SJSA1 (cell line): ENCODE measurements at places on chromosomes 5 and 9.

- no peak for DNase-seq
Observed at GRCh38 chr5:137888466-137888862, 793 bp upstream of the PKD2L2 start.

DNA sequence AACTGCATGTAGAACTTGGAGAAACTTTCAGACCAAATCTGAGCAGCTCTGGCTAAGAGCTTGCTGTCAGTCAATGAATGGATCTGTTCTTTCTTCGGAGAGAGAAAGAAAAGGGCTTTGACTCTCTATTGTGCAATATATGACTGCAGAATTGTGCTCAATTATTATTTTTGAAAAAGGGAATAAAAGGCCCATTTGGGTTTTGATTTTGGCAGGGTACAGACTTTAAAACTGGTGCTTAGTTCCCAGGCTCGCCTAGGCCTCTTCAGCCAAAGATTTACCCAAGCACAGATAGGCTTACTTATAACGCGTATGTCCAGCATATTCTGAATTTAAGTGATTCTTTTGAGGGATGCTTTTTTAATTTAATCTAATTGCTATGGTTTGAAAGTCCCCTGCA is 59.3 kb downstream of the RETREG1 start:
- DNase-seq, result no peak

GRCh38 chr5:36279054-36279698 is 22.5 kb downstream of the RANBP3L start:
- no peak for DNase-seq

DNA sequence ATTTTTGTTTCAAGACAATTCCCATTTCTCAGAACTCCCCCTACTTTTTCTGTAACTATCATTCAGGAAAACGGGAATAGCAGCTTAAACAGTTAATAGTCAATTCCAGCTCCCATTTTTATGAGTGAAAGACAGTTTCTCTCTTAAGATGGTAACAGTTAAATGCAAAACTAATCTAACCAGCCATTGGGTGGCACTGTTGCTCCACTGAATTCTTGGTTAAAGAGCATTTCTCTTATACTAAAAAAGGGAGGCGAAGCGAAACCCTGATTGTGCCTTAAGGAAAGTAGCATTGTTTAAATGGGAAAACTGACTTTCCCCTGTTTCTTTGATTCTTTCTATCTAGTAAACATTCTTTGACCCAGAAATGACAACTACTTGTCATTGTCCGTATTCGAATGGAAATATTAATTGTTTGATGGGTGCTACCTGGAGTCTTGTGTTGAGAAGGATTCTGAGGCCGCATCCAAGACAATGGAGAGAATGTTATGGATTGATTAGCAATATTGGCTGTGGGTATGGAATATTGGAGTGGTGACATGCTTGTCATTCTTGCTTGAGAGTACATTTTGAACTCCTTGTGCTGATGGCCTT is 507.8 kb downstream of the MAT2B start:
- peak; percentile 63 for DNase-seq

DNA sequence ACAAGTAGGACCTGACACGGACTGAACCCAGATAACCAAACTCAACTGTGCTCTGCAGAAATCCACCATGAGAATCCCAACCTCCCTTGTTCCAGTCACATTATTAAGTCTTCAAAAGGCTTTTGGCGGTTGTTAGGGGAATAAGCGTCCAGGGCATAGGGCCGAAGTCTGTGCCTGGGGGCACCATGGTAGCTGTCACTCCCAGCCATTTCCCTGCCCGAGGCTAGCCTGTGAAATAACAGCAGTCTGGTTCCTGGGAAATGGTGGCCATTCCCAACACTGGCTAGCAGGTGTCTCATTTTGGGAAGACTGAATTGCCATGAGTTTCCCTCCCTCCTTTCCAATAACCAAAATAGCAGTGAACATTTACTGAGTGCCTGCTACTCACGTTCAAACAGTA is 122.2 kb downstream of the CRB2 start:
- DNase-seq, result no peak

DNA sequence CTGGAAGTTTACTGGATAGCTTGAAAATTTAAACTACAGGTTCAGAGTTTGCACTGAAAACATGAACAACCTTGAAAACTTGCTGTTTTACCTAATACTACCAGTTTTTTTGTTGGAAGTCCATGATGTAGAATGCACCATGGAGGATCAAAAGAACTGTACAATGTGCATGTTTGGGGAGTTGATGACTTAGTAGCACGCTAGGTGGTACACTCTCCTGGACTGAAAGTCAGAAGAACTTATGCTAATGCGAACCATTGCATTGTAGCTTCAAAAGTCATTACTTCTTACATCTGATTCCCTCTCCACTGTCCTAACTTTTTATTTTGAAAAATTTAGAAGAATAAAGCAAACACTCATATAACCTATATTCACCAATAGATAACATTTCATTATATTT is 211.0 kb downstream of the OSTF1 start:
- no peak for DNase-seq

DNA sequence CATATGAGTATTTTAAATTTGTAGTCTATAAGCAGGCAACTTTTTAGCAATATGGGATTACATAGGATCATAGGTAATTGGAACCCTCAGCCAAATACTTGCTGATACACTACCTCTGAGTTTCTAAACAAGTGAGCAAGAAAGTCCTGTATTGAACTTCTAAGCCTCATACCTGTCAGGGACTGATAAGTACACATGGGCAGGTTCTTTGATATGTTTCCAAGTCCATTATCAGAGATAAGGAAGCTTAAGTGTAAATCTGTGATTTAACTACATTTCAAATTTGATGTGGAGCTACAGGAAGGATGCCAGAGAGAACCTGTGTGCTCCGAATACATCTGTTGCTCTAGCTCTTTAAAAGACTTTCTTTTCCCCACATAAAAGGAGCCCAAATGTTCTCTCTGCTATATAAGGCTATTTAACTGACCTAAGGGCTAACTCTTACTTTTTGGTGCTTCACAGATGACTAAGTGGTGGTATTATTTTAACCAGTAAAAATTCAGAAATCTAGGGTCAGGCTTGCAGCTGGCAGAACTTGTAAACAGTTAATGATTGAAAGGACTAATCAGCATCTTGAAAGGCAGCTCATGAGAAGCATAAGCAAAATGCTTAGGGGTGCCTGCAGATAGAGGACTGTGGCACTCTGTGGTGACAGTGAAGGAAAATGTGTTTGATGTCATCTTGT is 228.6 kb downstream of the NR3C1 start:
- no peak for DNase-seq

GRCh38 chr5:55188656-55189540 is 15.9 kb upstream of the CDC20B start:
- DNase-seq, result no peak

DNA sequence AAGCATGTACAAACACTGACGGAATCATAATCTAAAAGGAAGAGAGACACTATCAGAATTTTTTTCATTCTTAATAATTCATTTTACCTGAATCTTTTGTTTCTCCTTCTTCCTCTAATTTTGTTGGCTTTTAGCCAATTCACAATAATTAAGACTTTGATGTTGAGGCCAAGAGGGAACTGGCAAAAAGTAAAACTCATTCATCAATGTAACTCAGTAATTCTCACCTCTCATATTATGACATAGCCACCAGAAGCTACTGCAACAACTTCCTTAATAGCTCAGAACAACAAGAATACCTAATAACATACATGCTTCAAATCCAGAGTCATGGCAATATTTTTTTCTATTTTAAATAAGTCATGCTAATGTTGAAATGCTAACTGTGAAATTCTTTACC is 64.5 kb downstream of the MCTP1 start:
- DNase-seq, result no peak

- no peak for DNase-seq
Observed at GRCh38 chr9:134946663-134947062, 29.0 kb upstream of the FCN1 start.

DNA sequence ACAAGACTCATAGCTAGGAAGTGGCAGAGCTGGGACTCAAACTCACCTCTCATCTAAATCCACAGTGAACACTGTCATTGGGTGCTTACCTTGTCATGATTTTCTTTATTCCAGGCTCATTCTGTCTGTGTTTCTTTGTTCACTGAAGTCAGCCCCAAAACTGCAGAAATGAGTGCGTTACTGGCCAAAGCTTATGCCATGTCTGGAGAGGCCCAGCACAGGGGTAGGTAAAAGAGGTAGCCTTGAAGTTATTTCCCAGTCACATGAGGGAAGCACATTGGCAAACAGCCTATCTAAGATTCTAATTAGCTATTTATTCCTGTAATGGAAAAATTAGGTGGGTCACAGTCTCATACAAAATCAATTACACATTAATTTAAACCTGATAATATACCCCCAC is 29.8 kb downstream of the TTC23L start:
- DNase-seq, result no peak

GRCh38 chr5:61995486-61995885 is 310.5 kb upstream of the KIF2A start:
- no peak for DNase-seq

DNA sequence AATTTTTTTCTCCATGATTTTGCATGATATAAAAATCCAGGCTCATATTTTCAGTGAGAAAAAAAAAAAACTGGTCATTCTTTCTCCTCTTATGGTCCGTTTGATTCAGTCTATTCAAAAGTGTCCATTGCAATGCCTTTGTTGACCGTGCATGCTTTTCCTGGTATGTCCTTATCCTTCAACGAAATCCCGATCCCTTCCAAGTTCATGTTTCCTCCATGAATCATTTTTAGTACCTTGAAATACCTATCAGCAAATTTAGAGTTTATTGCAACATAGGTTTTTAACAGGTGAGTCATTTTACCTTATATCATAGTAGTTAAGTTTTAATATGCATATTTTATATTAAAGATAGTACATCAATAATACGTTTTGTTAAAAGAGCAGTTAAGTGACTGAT is 773.8 kb upstream of the CHD1 start:
- no peak for DNase-seq

DNA sequence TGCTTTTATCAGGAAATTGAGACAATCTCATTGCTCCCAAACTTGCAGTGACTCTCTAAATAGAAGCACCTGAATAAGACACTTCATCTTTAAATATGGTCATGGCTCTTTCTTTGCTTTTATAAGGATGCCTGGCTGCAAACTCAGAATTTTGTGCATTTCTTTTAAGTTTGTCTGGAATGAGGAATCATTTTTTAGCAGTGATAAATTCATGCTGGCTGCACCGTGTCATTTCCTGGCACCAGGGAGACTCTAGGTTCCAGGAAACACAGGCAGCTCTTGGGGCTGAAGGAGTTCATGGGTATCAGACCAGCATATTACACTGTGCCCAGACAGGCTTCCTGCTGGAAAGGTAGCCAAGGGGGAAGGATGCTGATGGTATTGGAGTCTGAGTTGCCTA is 109.9 kb downstream of the NUDT12 start:
- peak; percentile 57 for DNase-seq

GRCh38 chr5:66972004-66972403 is 224.6 kb downstream of the CD180 start:
- no peak for DNase-seq

GRCh38 chr5:4879693-4880303 is 260.3 kb upstream of the ADAMTS16 start:
- peak; percentile 83 for DNase-seq

DNA sequence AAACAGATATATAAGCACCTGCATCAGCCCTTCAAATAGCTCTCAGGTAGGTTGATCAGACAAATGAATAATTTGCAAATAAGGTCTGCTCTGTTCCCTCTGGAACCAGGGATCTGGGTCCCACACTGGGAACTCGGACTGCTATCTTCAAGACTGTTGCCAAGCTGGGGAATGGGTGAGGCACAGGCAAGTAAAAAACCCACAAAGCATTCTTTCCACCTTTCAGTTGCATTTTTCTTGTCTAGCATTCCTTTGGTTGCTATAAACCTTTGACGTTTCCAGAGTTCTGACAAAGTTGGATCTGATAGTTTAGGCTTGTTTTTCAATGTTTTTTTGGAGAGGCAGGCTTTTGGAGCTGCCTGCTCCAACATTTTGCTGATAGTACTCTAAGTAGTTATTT is 20.1 kb downstream of the FBXL17 start:
- no peak for DNase-seq

- DNase-seq, result no peak
Observed at GRCh38 chr9:116717150-116717549, 30.0 kb downstream of the TRIM32 start.

GRCh38 chr9:97413462-97413861 is 1.6 kb downstream of the TDRD7 start:
- DNase-seq, result no peak

- no peak for DNase-seq
Observed at GRCh38 chr5:68303038-68303738, 87.6 kb downstream of the PIK3R1 start.

GRCh38 chr5:12636209-12636608 is 732.0 kb upstream of the CTNND2 start:
- no peak for DNase-seq

DNA sequence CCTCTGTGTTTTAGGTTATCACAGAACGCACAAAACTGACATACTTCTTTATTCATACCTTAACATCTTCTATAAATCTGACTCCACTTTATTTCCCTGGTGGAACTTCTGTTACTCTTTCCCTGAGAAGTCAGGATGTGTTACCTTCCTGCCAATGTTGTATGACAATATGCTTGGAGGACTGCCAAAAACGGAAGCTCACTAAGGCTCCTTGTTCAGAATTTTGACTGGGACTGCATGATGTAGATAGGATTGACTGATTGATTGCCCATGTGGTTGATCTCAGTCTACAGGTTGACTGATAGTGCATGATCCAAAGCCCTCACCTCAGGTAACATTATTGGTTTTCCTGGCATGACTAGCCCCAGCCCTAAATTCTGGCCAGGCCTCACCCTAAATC is 319.4 kb downstream of the TLR4 start:
- DNase-seq, result no peak

DNA sequence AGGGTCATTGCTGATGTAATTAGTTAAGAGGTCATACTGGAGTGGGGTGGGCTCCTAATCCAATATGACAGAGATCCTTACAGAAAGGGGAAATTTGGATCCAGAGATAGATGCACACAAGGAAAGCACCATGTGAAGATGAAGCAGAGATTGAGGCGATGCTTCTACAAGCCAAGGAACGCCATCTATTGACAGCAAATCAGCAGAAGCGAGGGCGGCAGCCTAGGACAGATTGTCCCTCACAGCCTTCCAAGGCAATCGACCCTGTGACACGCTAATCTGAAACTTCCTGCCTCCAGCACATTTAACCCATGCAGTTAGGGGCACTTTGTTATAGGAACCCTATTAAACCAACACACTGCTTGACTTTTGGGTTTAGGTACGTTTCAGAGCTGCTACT is 285.1 kb upstream of the DAP start:
- DNase-seq, result no peak

- no peak for DNase-seq
Observed at GRCh38 chr9:111449705-111450104, 34.5 kb downstream of the ECPAS start.

DNA sequence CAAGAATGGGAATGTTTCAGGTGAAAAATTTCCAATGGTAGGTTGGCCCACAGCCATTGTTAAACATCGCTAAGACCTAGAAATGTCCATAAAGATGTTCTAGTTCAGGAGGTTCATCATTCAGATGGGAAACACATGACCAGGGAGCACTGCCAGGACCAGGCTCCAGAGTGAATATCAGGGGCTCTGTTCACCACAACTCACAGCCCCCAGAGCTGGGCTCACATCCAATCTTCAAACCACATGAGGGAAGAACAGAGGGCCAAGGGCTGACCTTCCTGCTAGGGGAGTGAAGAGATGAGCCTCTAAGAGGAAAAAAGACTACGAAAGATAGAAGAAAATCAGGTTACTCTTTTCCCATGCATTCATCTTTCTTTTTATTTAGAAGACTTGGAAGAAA is 205.8 kb downstream of the SEMA5A start:
- no peak for DNase-seq
